Activated T-helper 9 cell treated with anti-CD3 and anti-CD28 coated beads, Interleukin-2, amount 50 U/mL, for 16 hours (primary cell): ENCODE measurements at places on chromosomes 11 and 22.

- no peak for DNase-seq
Measured at GRCh38 chr11:9527481-9528135, 45.9 kb upstream of the WEE1 start.

- no peak for DNase-seq
Measured at GRCh38 chr22:43706151-43706550, 106.0 kb downstream of the EFCAB6 start.

- DNase-seq = no peak
Measured at GRCh38 chr22:46693634-46694415, 44.2 kb downstream of the CERK start.

DNA sequence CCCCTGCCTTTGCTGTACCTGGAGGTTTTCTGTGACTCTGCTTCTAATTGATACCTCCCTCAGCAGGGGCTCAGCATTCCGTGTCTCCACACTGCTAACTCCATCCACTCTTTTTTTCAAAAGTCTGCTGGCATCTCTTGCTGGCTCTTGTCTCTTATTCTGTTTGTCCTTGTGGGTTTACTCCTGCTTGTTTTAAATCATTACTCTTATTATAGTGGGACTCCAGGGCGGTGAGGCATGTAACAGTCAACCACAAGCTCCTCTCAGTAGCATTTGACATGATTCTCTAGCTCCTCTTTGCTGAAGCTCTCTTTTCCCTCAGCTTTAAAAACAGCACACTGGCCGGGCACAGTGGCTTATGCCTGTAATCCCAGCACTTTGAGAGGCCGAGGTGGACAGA is 260.2 kb upstream of the NARS2 start:
- no peak for DNase-seq

DNA sequence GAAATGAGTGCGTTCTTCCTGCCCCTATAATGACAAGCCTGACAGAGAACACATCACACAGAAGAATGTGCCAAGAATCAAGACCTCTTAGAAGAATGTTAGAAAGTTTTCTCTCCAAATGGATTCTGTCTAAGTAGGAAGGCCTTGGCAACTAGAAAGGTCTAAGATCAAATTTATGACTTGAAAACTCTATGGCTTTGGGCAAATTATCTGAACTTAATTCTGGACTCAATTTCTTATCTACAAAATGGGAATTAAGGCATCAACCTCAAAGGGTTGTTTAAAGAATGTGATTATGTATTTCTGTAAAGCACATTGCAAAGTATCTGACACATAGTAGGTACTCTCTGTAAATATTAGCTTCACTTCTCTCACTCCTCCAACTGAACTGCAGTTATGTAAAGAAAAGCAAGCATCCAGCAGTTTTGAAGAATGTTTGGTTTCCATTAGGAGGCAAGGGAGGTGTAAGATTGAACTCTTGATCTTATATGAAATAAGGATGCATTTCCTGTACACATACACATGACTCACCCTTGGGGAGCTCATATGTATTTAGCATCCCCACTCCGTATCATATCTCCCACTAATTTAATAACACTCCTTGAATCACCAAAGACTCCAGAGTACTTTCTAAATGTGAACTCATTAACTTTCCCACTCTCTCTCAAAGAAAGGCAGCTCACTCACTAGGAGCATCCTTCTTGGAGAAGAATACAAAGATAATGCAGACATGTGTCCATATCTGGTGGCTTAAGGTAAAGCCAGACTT is 77.6 kb downstream of the ETS1 start:
- DNase-seq = no peak

DNA sequence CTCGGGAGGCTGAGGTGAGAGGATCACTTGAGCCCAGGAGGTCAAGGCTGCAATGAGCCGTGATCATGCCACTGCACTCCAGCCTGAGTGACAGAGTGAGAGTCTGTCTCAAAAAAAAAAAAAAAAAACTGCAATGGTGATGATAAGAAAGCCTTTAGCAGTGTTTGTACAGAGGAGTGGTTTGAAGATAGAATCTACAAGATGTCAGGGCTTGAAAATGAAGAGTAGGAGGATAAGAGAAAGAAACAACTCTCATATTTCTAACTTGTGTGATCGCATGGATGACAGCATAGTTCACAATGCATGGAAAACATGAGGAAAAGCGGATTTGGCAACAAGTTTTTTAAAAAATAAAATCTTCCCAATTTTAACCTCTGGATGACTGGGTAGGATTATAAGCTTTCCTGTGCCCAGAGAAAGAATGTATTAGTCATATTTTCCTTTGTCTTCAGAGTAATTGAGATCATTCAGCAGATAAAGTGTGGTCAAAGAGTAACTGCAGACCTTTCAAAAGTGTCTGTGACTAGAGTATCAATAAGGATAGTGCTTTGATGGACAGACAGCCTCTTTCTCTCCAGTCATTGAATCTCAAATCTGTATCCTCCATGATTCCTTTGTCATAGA is 328.1 kb downstream of the CASP12 start:
- no peak for DNase-seq

DNA sequence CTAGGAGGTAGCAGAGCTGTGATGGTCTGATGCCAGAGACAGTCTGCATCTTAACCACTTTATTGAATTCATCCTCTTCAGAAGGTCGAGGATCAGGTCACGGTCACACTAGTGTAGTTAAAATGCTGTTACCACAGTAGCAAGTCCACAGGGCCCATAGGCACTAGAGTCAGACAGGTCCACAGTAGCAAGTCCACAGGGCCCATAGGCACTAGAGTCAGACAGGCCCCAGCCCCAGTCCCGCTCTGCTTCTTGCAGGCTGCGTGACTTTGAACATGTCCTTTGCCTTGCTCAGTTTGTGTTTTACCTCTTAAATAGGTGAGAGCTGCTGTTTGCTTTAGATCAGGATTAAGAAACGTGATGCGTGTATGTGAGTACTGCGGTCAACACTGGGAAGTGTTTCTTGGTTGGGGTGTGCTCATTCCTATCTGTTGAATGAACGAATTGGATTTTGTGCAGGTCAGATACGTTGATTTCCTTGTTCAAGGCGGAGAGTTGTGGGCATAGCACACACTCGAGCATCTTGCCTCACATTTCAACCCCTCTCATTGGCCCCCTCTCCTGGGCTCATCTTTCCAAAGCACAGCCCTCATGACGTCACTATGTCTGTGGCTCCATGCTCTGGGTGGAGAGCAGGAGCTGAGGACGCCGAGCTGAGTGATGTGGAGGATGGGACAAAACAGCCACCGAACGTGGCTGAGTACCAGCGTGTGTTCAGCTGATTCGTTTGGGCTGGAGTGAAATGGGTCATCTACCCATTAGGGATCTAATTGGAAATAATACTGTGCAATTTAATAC is 191.7 kb downstream of the TBC1D22A start:
- DNase-seq = no peak

GRCh38 chr11:8040921-8041285 is 40.1 kb upstream of the TUB start:
- no peak for DNase-seq

- DNase-seq = no peak
Measured at GRCh38 chr22:16936625-16937024, 71.4 kb downstream of the GAB4 start.

- DNase-seq = no peak
Measured at GRCh38 chr11:79352349-79352703, 88.5 kb downstream of the TENM4 start.

- DNase-seq = no peak
Measured at GRCh38 chr11:894575-895201, 15.9 kb downstream of the CHID1 start.

GRCh38 chr22:29142116-29142515 is 63.6 kb upstream of the EMID1 start:
- DNase-seq = no peak

DNA sequence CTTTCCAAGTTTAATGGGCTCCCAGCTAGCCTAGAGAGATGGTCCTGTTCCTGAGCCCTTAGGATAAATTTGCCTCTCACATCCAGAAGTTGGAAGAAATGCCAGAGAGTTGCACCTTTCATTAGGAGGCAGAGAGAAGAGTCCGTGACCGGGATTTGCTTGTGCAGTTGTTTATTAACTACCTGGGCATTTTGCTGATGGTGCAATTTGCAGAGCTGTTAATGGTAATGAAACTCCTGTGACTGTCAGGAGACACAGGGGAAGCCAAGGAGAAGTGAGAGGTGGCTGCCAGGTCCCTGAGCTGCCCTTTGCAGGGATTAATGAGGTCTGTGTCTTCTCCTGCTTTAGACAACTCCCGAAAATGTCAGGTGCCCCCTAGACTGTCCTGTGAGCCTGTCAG is 69.1 kb upstream of the B3GAT1 start:
- DNase-seq = no peak

DNA sequence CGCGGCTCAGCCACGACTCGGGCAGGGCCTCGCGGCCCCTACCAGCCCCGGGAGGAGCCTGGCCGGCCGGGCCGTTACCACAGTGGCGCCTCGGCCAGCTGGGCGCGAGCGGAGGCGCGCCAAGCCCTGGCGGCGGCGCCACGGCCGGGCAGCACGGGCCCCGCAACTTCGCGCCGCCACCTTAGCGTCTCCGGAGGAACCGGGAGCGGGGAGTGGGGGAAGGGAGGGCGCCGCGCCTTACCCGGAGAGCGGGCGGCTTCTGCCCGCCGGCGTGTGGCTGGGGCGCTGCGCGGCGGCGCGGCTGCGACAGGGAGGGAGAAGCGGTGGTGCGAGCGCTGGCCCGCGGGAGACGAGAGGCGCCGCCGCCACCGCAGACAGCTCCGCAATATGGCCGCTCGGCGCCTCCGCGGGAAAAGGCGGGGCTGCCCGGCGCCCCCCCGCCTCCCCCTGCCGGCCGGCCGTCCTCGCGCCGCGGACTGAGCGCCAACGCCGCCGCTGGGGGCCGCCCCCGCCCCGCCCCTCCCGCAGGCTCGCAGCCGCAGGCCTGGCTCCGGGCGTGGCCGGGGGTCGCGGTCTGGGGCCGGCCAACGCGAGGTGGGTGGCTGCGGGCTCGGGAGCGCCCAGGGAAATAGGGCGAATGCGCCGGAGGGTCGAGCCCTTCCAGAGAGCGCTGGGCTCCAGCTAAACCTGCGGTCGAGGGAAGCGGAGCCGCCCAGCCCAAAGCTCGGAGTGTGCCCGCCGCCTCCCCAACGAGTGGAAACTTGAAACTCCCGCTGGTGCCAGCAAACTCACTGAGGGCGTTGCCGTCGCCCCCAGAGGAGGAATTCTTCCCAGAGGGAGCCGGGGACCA is at the start of gene RDX:
RDX (minus strand) TSS at position 389 of the 850 bp plus-strand sequence. CDS start 16,922 bp downstream, outside the sequence.
- DNase-seq = peak; percentile 54

DNA sequence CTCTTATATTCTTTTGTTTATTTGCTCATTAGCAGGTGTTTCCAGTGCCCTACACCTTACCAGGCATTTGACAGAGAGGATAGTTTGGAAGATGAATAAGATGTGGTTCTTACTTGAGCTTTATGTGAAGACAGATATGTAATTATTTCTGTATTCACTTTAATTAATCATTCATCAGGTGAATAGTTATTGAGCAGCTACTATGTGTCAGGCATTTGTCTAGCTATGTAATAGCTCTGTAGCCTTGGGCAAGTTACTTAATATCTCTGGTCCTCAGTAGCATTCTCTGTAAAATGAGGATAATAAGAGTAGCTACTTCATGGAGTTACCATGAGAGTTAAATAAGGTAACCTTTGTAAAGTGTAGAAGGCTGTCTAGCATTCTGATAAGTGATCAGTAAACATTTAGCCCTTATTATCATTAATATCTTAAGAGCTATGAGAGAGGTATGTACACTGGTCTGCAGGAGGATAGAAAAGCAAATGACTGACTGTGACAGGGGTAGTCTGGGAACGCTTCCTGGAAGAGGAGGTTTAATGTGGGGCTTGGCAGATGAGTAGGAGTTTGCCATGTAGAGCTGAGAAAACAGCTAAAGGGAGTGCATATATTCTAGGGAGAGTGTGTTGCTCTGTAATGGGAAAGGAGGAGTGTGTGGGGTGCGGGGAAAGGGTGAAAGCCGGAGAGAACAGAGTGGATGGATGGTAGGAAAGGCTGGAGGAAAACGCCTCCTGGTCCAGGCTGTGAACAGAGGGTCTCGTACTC is 56.1 kb downstream of the MICAL2 start:
- DNase-seq = no peak

DNA sequence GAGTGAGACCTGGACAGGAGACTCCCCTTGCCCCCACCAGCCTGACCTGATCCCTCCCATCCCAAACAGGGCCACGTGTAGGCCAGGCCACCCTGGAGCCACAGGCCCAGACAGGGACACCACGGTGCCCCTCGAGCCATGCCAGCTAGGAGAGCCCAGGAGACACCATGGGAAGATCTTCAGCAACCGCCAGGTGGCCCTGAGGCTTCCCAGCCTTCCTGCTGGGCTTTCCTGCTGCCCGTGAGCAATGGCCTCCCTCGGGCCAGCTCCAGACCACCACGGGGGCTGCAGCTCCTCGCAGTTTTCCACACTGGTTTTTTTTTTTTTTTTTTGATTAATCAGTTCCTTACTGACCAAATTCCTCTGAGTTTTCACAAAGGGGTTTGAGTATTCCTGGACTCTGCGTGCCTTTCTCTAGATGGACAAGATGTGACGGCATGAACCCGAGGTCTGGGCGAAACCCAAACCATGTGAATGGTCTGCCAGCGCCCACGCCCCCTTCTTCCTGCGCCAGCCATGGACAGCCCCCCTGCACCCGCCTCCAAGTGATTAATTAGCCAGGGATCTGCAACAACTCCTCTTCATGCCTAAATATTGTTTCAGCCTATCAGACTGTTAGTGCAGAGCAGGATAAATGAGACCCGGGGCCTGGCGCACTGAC is 40.9 kb downstream of the TBX1 start:
- no peak for DNase-seq

DNA sequence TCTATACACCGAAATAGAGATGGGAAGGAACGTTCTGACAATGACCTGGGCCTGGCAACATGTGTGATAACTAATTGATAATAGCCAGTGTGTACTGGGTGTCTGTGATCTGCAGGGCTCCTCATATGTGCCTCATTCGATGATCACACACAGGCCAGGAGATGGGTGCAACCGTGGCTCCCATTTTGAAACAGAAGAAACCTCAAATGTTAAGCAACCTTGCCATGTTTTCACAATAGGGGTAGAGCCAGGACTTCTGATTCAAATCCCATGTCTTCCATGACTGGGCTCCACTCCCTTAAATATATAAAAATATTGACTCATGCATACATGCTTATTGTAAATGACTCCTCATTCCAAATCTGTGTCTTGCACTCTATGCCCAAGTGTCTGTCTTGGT is 11.1 kb downstream of the APOL3 start:
- no peak for DNase-seq

- peak; percentile 70 for DNase-seq
Measured at GRCh38 chr11:48001438-48002021, 21.2 kb downstream of the PTPRJ start.

GRCh38 chr11:8593935-8594909 is at the start of gene STK33:
Gene STK33, minus strand, starts transcription at chr11:8594228. Its CDS starts 119,323 bp downstream, at chr11:8474905.
- DNase-seq = no peak

GRCh38 chr11:128291007-128291406 is 296.4 kb downstream of the ETS1 start:
- DNase-seq = no peak

DNA sequence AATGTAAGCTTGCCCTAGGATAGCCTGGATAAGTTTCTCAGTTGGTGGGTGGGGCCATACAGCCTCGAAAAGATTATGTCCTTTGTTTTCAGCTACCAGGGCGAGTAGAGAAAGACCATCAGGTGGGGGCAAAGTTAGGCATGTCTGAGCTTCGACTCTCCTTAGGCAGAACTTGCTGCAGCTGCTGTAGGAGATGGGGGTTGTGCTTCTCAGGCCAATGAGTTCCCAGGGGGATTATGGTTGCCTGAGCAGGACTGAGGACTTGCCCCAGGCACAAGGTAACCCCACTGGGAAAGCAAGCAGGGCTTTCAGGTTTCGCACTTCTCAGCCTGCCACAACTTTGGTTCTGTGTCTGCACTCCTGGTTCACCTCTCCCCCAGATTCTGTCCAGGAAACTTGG is 173.4 kb upstream of the SESN3 start:
- no peak for DNase-seq
